Esophagus squamous epithelium (tissue), 5 donors: ENCODE measurements at places on chromosomes 2 and 18. TPM values are rescaled to one million over a fixed set of nuclear protein-coding genes. Genes with fewer than 3 reads are reported as not detected.

The IL18R1 gene
- 0.45 TPM for total RNA-seq

The SP5 gene
- 2.3 TPM for total RNA-seq

The ANKRD30B gene
- not detected for total RNA-seq

The GCG gene
- not detected for total RNA-seq

The CCDC141 gene
- 0.34 TPM for total RNA-seq

The REG3A gene
- not detected for total RNA-seq

The PIEZO2 gene
- total RNA-seq = not detected

The MAP2 gene
- total RNA-seq = 14.5 TPM

The LANCL1 gene
- 20.3 TPM for total RNA-seq

The EIF2AK3 gene
- 16.9 TPM for total RNA-seq

The CD226 gene
- 5.2 TPM for total RNA-seq

The ABCA12 gene
- 1.5 TPM for total RNA-seq

The SRD5A2 gene
- not detected for total RNA-seq

The UGT1A3 gene
- total RNA-seq = 7.6 TPM

The OTOS gene
- not detected for total RNA-seq

The ELMOD3 gene
- total RNA-seq = 16.4 TPM

The ACMSD gene
- total RNA-seq = not detected

The UGT1A5 gene
- 6.4 TPM for total RNA-seq

The RFTN2 gene
- total RNA-seq = 1.4 TPM

The AMER3 gene
- not detected for total RNA-seq

The CHRNA1 gene
- not detected for total RNA-seq

The CHRNG gene
- total RNA-seq = not detected

The RTN4 gene
- 179 TPM for total RNA-seq

The CYTIP gene
- total RNA-seq = 3.2 TPM

The STAT1 gene
- total RNA-seq = 23.6 TPM

The CHST10 gene
- total RNA-seq = 7.0 TPM

The TXNDC2 gene
- not detected for total RNA-seq

The NT5DC4 gene
- not detected for total RNA-seq

The PAPOLG gene
- total RNA-seq = 13.7 TPM

The UBXN2A gene
- total RNA-seq = 9.2 TPM

The TDRD15 gene
- total RNA-seq = not detected

The MBD1 gene
- total RNA-seq = 83.8 TPM
